ENCODE measurements at places on chromosomes 2 and 18.

DNA sequence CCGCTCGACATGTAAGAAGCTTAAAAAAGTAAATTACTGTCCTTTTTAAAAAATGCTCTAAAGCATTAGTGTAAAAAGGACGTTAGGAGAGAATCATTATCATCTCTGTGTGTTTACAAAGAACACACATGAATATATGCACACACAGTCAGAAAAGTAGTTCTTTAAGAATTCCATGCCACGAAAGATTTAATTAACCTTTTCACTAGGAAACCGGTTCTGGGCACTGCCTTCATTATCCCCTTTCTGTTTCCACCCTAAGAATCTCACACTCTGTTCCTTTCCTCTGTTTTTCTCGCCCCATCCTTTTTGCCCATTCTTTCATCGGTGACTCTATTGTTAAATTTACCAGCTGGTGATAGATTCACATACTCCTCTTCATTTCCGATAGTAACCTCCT, 338.6 kb downstream of the DCC start:
- DNase-seq, result no peak

GRCh38 chr2:71210292-71210691, 16.6 kb downstream of the PAIP2B start:
- no peak for DNase-seq

DNA sequence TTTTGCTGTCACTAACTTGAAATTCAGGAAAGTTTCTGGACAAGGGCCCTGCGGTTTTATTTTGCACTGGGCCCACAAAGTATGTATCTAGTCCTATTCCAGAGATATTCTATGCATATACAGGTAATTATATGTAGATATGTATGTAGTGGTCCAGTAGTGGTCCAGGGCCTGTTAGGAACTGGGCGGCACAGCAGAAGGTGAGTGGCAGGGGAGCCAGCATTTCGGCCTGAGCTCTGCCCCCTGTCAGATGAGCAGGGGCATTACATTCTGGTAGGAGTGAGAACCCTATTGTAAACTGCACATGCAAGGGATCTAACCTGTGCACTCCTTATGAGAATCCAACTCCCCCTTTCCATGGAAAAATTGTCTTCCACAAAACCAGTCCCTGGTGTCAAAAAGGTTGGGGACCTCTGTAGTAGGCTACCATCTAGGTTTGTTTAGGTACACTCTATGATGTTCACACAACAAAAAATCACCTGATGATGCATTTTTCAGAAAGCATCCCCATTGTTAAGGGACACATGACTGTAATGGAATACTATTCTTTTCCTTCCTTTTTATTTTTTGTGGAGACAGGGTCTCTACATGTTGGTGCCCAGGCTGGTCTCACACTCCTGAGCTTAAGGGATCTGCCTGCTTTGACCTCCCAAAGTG, 2.8 kb upstream of the PPP4R3B start:
- DNase-seq, result no peak

DNA sequence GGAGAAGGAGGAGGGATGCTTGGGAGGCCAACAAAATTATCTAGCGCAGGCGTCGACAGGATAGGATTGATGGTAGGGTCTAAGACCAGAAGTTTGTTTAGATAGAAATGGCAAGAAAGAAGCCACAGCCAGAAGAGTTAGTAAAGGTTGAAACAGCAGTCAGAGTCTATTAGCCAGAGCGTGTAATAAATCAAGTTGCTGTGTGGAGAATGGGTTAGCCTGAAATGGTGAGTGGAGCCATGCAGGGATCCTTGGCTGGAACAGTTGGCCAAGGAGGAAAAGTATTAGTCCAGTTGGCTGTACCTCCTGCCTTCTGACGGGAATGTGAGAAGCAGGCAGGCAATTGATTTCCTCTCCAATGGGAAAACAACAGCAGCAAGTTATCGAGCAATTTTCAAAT, 190.7 kb upstream of the CCDC68 start:
- no peak for DNase-seq

DNA sequence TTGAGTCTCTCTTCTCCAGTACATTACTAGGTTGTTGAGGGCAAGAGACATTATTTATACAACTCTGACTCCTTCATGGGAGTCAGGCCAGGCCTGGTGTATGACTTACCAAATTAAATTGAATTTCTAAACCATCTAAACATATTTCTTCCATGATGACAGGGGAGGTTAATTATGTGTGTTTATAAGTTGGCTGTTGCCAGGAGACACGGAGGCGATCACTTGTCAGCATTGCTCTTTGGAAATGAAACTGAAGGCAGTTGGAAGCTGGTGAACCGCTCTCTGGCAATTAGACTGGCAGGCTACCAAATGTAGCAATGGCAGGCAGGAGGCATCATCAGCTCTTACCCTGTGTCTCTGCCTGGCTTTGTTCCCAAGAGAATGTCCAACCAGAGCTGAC, 241.4 kb downstream of the KCNS3 start:
- DNase-seq, result no peak

- DNase-seq, result no peak
Measured at GRCh38 chr18:49817947-49818346, 4.6 kb upstream of the ACAA2 start.

- no peak for DNase-seq
Measured at GRCh38 chr2:18803141-18803939, 214.0 kb upstream of the NT5C1B start.

- DNase-seq, result no peak
Measured at GRCh38 chr18:424071-424661, 76.3 kb downstream of the COLEC12 start.

DNA sequence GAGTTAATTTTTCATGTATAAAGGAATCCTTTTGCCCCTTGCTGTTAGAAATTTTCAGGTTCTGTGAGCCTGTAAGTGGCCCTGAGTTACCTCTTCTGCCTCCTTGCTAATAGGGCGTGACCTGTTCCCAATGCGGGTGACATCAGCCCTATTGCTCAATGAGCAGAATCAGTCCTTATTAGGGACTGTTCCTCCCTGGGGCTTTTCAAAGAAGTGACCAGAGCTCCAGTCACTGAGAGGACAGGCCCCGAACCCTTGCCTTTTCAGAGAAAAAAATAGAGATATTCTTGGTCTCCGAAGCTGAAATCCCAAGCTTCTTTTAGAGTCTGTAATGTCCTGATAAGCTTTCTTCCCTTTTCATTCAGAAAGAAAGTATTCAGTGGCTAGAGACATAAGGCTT, 8.2 kb upstream of the APOB start:
- DNase-seq, result no peak

GRCh38 chr18:77208964-77209363, 40.7 kb upstream of the GALR1 start:
- DNase-seq, result no peak

- no peak for DNase-seq
Measured at GRCh38 chr2:150866431-150866830, 379.0 kb upstream of the RND3 start.

DNA sequence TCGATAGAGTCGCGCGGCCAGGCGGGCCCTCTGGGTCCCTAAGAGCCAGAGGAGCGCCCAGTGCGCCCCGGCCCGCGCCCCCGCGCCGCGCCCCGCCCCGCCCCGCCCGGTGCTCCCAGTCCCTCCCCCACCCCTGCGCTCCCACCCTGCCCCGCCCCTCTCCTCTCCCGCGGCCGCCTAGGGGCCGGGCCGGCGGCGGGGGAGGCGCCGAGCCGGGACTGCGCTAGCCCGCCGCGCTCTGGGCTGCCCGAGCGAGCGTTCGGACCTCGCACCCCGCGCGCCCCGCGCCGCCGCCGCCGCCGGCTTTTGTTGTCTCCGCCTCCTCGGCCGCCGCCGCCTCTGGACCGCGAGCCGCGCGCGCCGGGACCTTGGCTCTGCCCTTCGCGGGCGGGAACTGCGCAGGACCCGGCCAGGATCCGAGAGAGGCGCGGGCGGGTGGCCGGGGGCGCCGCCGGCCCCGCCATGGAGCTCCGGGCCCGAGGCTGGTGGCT, at the start of gene GPC1:
TSS of gene GPC1 (plus strand) at position 207 of the 491 bp plus-strand sequence. CDS start at position 463, 256 bp downstream.
- DNase-seq, result no peak

GRCh38 chr2:46306988-46307655, 9.9 kb downstream of the EPAS1 start:
- DNase-seq, result no peak
